Head of caudate nucleus (tissue), 42 donors: ENCODE measurements at places on chromosomes 1 and 21.

- DNase-seq, result no peak
These were observed 75.7 kb upstream of the KIAA1614 start for GRCh38 chr1:180837020-180837419.

DNA sequence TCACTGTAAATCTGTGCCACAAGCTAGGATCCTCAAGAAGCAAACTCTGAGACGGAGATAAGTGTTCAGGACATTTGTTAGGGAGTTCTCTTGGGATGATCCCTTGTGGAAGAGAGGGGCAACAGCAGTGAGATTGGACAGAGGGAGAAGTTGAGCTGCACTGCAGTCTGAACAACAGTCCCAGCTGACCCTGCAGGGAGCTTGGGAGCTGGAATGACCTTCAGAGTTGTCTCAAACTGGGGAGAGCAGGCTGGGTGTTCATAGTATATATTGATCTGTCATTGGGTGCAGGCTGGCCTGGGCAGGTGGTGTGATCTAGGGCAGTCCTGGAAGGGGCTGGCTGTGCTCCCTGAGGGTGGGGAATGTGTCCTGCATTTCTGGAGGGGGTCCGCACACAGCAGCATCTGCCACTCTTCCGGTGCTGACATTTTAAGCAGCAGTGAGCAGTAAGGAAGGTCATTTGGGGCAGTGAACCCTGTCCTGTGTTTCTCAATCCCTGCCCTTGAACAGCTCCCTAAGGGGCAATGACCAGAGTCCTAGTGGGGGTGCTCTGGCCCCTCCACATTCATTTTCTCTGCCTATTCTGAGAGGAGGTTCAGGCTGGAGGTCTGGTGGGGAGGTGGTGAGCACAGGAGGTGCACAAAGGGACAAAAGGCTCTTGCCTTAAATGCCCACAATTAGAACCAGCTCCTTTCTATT is 90.2 kb upstream of the PPM1J start:
- no peak for DNase-seq

DNA sequence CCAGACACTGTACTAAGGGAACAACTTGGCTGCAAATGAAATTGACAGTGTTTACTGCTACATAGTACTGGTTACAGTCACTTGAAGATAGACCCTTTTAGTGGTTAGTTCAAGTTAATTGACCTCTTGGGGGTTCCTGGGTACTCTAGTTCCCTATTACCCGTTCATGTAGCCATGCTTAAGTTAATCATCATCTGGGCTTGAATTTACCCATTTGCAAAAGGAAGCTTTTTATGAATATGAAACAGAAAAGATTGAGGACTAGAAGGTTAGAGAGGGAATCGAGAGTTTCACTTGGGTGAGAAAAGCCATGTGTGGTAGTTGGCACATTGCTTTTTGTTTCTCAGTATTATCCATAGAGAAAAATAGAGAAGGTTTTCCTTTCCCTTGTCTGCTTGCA is 2.7 kb downstream of the MIA3 start:
- no peak for DNase-seq

DNA sequence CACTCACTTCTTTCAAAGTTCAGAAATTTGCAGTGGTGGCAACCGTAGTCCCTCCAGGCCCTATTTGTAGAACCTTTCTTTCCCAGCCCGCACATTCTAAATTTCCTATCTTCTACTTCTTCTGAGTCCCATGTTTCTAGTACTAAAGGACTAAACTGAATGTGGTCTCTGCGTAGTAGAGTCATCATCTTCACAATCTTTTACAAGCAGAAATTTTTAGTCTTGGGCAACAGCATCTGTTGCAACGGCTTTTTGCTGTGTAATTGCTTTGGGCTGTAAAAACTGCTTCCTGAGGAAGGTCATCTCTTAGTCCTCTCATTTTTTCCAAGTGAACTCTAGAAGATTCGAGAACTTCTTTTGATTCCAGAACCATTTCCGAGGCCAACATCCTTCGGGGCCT is 23.9 kb downstream of the VAV3 start:
- DNase-seq, result no peak

- no peak for DNase-seq
These were observed 171.5 kb upstream of the IRF2BP2 start for GRCh38 chr1:234781241-234782065.

GRCh38 chr1:41813755-41814745 is 104.7 kb downstream of the HIVEP3 start:
- no peak for DNase-seq
